Stimulated activated CD4-positive, alpha-beta T cell treated with anti-CD3 and anti-CD28 coated beads, Interleukin-2, amount 100 ng/mL, for 24 hours (primary cell): ENCODE measurements at places on chromosomes 7 and 10.

DNA sequence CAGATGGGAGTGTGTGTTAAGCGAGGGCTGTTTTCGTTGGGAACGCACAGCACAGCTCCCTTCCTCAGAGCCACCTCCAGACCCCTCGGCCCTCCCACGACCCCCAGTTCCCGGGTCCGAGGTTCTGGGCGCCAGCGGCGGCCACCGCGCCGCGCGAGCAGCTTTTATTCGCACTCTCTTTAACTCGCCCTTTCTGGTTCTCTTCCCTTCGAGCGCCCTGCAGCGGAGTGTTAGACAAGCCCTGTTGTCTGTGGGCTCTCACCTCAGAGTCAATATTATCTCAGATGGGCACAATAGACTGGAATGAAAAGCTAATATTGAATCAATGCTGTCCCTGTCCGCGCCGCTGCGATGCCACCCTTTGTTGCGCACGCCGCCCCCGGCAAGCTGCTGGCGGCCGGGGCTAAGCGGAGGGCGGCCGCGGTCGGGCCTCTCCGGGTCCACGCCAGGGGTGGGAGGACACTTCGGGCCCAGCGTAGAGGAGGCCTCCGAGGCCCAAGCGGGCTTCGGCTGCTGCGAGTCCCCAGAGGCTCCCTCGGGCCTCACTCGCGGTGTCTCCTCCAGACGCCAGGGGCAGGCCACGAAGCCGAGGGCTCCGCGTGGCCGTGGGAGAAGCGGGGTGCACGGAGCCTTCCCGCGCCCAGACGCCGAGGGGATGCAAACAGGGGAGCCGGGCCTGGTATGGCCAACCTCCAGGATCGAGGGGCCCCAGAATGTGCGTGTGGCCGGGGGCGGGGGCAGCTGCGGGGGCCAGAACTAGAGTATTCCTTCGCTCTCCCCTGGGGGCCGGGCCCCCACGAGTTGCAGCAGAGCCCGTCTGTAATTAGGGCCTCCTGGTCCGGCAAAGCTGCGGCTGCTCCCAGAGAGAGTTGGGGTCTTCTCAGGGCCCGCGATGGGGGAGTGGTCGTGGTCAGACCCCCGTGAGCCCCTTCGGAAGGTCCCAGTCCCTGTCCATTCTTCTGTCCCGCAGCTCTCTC is 7.9 kb upstream of the EMX2 start:
- DNase-seq = no peak

GRCh38 chr10:12795315-12796110 is 206.0 kb downstream of the CCDC3 start:
- no peak for DNase-seq

- no peak for DNase-seq
These were observed 99.7 kb upstream of the FZD1 start for GRCh38 chr7:91164506-91164905.

DNA sequence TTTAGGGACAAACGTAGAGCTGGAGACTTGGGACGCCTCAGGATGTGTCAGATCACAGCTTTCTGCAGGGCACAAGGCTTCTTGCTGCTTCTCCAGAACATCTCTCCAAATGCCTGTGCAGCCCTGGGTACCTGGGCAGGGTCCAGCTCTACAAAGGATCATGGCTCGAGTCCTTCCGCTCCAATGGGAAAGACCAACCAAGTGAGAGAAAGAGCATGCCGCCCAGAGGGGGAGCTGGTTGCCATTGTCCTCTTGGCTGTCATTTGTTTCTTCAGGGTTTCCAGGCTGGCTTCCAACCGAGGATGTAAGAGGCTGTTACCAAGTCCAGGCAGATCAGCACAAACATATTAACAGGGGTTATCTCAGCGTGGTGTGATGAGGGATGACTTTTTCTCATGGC is 5.6 kb upstream of the LEP start:
- DNase-seq = no peak

- DNase-seq = no peak
These were observed 306.9 kb upstream of the DGKB start for GRCh38 chr7:15209429-15209828.

- DNase-seq = no peak
These were observed 43.9 kb downstream of the CHST15 start for GRCh38 chr10:124049484-124049883.

DNA sequence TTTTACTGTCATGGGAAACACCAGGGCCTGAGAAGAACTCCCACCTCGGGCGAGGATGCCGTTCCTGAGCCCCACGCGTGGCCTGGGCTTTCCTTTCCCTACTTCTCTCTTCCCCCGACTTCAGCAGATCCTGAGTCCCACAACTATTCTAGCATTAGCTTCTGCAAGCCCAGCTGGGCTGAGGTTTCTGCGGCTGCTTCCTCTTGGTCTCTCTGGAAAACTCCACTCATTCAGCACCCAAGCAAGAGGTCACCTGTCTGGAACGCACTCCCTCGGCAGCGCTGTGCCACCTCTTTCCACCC is 761 bp upstream of the DOCK1 start:
- no peak for DNase-seq

DNA sequence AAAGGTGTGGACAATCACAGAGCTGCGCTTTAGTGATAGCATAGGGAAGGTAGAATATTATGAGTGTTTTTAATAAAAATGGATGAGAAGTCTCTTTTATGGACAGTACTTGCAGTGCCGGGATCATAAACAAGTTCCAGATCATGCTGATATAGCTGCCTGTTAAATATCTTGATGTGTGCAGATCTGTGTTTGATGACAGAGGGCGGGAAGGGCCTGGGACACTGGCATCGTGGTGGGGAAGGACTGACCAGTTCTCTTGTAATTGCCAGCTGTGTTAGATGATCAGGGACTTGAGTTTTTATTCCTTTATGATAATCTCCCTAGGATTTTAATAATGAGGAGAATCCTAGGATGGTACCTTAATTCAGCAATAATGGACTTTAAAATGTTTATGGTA is 14.6 kb downstream of the SND1 start:
- no peak for DNase-seq

GRCh38 chr7:150788474-150789269 is 11.5 kb downstream of the TMEM176B start:
- DNase-seq = no peak

GRCh38 chr10:96369890-96370583 is 11.2 kb upstream of the OPALIN start:
- no peak for DNase-seq

DNA sequence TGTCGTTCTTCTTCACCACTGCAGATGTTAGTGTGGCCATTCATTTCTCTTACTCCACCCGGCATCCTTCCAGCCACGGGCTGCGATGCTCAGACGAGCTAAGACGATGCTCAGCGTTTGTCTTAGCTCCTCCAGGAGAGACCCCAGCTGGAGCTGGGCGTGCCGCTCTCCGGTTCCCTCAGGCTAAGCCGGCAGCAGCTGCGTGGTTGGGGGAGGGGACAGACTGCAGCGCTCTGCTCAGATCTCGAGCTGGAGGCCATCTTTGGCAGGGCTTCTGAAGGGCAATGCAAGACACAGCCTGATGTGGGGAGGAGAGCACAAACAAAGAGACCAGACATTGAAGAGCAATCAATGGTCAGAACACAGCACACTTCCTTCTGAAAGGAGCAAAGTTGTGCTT is 4.8 kb downstream of the INA start:
- no peak for DNase-seq

GRCh38 chr10:89625041-89625765 is 19.8 kb downstream of the PANK1 start:
- DNase-seq = no peak

- no peak for DNase-seq
These were observed 191.8 kb downstream of the PTPRN2 start for GRCh38 chr7:158395780-158396278.

DNA sequence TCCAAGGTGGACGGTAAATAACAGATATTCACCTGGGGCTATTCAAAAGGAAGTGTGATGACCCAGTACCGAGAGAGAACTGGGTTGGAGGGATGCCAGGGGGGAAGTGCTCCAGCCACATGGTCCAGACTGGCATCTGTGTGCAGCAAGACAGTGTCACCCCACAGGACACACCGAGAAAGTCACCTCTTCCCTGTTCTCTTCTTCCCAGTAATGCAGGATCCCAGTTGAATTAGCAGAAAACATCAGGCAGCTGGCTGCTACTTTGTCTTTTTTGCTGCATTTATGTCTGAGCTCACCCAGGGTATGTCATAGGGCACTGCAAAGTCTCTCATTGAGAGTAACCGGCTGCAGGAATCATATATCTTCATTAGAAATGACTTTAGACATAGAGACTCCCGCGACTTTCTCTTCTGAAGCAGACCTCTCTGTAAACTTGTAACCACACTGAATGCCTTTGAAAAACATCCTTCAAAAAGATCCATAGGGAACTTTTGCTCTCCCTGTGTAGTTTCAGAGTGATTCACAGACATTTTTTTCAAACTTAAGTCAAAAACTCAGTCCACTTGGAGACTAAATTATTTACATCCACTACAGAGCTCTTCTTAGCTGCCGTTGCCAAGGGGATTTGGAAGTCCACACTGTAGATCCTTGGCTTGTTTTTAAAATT is 609.0 kb upstream of the DPP6 start:
- DNase-seq = no peak

DNA sequence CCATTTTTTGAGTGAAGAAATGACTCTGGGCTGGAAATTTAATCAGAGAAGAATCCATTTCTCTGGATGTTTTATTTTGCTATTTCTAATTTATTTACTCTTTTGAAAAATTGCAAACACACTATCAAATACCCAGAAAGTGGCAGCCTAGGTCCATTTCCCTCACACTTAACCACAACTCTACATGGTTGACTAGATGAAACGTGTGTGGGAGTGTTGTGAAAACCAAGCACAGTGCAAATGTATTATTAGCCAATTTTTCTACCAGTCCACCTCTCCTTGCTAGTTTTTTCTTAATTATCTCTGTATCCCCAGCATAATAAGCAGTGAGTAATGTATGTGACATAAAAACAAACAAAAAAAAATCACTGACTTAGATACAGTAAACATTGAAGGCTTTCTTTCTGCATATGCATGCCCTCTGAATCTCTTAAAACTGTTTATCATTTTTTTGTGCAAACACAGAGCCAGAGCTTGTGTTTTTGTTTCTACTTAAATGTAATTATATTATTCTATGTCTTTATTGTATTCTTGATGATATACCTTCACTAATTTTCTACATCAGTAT is 30.9 kb downstream of the SCIN start:
- no peak for DNase-seq

GRCh38 chr7:6475433-6476186 is 27.9 kb upstream of the DAGLB start:
- no peak for DNase-seq

DNA sequence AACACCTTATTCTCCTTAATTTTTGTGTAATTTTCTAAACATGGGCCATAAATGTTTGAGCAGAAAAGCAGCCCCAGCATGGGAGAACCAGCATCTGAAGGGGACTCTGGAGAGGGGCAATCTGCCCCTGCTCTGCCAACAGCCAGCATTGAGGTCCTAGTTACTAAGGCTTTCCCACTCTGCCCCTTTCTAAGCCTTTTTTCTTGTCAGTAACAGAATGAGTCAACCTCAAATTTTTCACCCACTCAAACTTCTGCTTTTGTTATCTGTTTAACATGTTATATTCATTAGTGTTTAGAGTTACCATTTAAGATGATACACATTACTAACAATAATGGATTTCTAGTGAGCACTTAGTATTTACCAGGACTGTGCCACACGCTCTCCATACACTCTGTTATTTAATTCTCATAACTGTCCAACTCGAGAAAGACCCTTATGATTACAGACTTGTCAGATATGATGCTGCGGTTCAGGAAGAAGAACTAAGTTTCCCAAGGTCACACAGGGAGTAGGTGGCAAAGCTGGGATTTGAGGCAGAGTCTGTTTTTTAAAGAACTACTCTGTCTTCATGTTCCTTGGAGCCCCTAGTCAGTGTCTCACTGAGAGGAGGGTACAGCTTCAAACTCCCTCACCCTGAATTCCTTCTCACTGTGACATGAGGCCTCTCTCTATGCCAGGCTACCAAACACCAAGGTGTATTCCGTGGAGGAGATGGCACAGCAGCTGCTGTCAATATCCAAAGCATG is 19.9 kb upstream of the GPAM start:
- no peak for DNase-seq

GRCh38 chr10:3765146-3765545 is 19.9 kb downstream of the KLF6 start:
- DNase-seq = peak; percentile 40

- DNase-seq = no peak
These were observed 75.4 kb upstream of the ATP6V0A4 start for GRCh38 chr7:138873220-138873892.

DNA sequence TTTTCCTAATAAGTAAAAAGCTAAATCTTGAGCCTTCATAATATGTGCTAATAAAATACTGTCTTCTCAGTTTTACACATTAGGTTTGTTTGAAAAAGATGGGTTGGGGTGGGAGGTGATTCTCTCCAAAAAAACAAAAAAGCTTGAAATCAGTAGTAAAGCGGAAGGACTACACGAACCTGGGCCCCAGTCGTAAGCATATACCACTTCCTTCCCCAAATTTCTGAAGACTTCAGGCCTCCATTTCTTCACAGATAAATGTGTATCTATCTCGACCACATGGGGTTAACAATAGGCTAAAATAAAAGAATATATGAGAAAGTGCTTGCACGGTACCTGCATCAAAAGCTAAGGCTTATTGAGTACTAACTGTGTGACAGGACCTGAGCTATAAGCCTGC is 51.6 kb upstream of the PAX2 start:
- no peak for DNase-seq

GRCh38 chr10:33277135-33277536 is 57.3 kb downstream of the NRP1 start:
- no peak for DNase-seq

DNA sequence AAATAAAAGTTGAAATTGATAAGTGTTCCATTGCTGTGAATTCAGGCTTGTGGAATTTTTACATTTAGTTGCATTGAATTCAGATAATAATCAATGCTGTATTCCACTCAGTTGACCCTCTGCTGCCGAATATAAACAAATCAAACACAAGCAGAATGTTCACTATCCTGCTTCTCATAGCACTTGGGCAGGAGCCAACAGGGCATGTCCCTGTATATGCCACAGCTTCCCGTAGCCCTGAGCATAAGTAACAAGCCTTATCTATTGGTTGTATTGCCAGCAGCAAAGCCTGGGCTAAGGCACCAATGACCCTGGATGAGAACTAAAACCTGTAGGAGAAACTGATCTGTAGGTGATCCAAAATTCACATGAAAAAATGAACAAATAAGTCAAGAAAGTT is 145.9 kb downstream of the ARHGAP12 start:
- no peak for DNase-seq

- DNase-seq = no peak
These were observed 1.6 kb downstream of the LMOD2 start for GRCh38 chr7:123657304-123657685.

GRCh38 chr7:104967088-104967487 is 46.9 kb upstream of the KMT2E start:
- no peak for DNase-seq

DNA sequence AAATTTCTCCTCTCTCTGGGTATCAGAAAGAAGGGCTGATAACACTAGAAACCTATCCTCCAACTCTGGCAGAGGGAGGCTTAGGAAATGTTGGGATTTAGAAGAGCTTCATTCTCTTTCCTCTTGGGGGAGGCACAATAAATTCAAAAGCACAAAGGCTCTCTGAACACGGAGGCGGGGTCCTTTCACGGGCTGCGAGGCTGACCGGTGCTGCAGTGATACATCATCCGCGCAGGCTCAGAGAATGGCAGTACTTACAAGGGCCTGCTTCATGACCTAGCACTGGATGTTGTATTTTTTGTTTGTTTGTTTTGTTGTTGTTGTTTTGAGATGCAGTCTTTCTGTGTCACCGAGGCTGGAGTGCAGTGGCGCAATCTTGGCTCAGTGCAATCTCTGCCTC is 306.2 kb downstream of the SORCS3 start:
- DNase-seq = no peak
